ENCODE measurements at places on chromosomes 4 and X.

DNA sequence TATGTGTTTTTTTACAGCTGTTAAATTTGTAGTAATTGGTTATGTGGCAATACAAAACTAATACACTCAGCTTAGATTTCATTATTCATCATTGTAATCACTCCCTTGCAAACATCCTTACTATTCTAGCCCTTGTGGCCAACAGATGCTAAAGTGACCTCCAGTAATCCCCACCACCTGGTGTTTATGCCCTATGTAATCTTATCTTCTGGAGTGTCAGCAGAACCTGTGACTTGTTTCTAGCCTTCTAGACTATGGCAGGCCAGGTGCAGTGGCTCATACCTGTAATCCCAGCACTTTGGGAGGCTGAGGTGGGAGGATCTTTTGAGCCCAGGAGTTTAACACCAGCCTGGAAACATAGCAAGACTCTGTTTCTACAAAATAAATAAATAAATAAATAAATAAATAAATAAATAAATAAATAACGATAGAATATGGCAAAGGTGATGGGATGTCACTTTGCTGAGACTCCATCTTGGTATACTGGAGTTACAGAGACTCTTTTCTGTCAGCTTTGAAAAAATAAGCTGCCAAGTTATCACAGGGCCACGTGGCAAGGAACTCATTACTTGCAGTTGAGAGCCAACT is 12.3 kb upstream of the TSR2 start:
- no peak for DNase-seq

DNA sequence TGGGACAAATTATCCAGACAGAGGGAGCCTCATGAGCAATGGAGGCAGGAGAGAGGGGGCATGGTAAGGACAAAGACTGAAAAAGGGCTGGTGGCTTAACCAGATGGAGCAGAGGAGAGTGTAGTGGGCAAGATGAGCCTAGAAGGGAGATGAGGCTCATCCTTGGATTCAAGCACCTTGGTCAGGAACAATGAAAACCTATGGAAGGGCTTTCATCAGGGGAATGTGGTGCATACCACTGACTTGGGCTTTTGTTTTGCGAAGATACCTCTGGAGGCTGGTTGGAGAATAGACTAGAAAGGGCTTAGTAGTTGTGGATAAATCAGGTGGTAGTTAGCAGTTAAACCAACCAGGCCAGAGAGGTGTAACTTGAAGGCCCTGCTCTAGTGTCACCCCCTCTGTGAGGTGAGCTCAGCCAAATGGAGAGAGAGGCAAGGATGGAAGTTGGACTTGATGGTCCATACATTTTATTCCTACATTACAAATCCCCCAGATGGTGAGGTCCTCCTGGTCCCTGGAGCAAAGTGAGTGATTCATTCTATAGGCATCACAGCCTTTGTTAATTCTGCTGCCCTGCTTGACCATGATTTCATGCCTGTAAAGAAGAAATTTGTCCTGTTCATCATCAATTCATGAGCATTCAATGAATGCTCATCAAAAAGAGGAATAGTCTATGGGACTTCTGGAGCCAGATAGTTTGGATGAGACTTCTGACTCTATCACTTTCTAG is 264.8 kb upstream of the IGFBP7 start:
- DNase-seq: no peak

- DNase-seq: no peak
Observed at GRCh38 chr4:41154814-41155177, 59.5 kb downstream of the APBB2 start.

DNA sequence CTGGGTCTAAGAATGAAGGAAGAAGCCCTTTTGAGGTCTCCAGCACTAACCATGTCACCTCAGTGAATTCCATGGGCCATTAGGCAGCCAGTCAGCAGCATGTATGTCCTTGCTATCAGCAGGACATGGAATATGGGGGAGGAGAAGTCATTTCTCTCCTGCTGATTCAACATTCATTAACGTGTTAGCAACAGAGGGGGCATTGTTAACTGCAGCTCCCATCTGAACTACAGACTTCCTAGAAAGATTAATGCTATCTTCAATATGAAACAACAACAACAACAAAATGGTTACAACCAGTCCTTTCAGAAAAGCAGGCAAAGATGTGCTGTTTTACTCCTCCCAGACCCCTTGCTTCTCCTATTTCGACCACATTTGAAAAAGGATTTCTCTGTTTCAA is 120.4 kb upstream of the SLC34A2 start:
- DNase-seq: peak; percentile 73

DNA sequence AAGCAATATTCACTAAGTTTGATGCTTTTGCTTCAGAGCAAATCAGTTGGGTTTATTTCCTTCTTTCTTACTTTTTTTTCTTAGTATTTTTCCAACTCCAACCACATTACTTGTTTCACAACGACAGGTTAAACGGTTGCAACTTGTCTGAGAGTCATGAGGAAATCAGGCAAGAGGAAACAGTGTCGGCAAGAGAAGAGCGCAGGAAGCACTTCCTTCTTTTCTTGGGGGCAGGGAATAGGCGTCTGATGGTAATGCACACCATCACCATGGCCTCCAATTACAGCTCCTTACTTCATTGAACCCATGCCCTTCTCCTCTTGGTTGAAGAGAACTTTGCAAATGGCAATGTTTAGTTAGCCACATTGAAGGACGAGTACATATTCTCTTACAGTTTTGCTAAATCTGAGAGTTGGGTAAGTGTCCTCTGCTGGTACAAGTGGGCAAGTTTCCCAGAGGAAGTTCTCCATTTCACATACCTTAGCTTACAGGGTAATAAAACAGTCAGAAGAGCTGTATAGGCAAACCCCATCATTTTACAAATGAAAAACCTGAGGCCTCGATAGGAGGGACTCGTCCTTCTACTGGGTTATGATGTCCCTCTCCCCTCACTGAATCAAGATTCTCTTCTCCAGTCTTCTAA is 8.3 kb upstream of the CXCL8 start:
- no peak for DNase-seq

- no peak for DNase-seq
Observed at GRCh38 chr4:116361790-116362189, 723.6 kb downstream of the TRAM1L1 start.

- no peak for DNase-seq
Observed at GRCh38 chr4:131534944-131535645, 1614.0 kb upstream of the PCDH10 start.

Measured in SW480 (cell line).